ENCODE measurements at places on chromosomes 1 and 21. TPM values are rescaled to one million over a fixed set of nuclear protein-coding genes. Genes with fewer than 3 reads are reported as not detected.

PRRX1 gene
- 23.0 TPM for total RNA-seq

PRR9 gene
- total RNA-seq, result not detected

PFKFB2 gene
- 27.0 TPM for total RNA-seq

FMO2 gene
- total RNA-seq, result 6.7 TPM

FCGR2B gene
- total RNA-seq, result 11.6 TPM

NR5A2 gene
- 5.9 TPM for total RNA-seq

MX1 gene
- 43.8 TPM for total RNA-seq

TMPRSS15 gene
- not detected for total RNA-seq

MANEAL gene
- 10.2 TPM for total RNA-seq

KRTAP13-2 gene
- not detected for total RNA-seq

S100A2 gene
- total RNA-seq, result 317 TPM

PER3 gene
- total RNA-seq, result 33.3 TPM

ERO1B gene
- 11.8 TPM for total RNA-seq

RUNX1 gene
- total RNA-seq, result 84.0 TPM

SPRR2F gene
- total RNA-seq, result not detected

EPHX1 gene
- total RNA-seq, result 116 TPM

Measured in ureter (tissue), 1 donor.